Right lobe of liver (tissue), 6 donors: ENCODE measurements at places on chromosomes 13 and 19.

GRCh38 chr19:39599116-39599515 lies 3.2 kb upstream of the LGALS13 start:
- no peak for DNase-seq

DNA sequence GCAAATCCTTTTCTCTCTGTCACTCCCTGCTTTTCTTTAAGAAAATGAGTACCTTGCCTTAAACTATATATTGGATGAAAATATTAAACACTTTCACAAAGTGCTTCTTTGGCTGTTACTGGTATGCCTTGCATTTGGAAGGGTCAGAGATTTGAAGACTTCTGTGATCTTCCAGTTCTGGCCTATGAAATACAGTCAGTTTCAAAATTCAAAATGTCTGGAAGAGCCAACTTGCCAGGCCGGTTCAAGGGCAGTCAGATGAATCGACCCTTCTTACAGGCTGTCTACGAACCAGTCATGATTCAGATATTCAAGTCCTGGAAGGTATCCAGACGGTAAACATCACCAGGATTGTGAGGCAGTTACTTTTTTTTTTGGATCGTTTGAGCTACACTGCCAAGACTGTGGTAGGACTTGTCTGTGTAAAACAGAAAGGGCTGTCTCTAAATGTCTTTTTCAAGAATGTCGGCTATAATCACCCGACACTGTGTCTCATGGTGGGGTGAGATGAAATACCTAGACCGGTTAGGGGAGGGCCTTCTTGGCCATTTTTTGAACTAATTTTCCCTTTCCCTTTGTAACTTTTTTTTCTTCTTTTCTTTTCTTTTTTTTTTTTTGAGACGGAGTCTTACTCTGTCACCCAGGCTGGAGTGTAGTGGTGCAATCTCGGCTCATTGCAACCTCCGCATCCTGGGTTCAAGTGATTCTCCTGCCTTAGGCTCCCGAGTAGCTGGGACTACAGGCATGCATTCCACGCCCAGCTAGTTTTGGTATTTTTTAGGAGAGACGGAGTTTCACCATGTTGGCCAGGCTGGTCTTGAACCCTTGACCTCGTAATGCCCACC lies 11.2 kb downstream of the ACTN4 start:
- no peak for DNase-seq

DNA sequence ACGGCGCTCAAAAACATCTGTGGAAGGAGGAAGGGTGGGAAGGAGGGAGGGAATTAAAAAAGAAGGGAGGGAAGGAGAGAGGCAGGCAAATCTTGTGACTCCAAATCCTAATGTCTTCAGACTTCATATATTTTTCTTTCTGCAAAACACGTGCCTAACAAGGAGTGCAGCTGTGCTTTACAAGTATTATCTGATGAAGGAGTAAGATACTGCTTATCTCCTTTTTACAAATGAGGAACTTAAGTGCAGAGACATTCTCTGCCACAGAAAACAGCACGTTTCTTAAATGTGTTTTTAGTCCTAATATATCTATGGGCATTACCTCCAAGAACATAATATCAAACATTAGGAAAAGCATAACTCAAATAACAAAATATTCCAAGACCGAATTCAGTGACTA lies 6.5 kb downstream of the FLT3 start:
- no peak for DNase-seq

- no peak for DNase-seq
Measured at GRCh38 chr19:2820112-2820702, 539 bp downstream of the ZNF554 start.

- DNase-seq: no peak
Measured at GRCh38 chr13:41919031-41919740, 41.7 kb downstream of the VWA8 start.

DNA sequence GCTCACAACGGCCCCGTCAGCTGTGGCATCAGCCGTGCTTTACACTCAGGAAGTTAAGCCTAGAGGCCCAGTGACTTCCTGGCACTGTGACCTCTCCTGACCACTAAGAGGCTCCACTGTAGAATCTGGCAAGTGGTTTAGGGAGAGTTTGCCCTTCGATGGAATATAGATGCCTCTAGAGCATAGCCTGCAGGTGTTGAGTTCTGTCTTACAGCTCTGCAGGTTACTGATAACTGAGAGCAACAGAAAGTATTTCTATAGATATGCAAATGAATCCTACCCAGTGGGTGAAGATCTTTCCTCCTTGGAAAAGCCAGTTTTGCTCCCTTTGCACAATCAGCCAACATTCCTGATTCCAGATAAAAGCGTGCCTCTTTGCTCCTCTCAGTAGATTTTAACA lies 35.8 kb downstream of the ATP12A start:
- DNase-seq: no peak

DNA sequence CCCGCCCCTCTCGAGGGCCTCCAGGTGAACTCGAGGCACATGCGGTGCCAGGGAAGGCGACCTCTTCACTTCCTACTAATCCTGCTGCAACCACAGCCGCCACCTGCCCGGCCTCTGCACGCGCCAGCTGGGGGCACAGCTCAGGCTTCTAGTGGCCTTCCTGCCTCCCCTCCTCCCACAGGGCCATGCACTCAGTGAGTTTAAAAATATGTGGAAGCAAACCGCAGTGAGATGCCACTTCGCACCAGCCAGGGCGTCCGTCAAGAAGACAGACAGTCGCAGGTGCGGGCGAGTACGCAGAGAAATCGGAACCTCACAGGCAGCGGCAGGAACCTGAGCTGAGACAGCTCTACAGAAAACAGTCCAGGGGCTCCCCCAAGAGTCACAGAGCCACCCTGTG lies 10.4 kb downstream of the LMNB2 start:
- DNase-seq: no peak

- DNase-seq: no peak
Measured at GRCh38 chr13:75850916-75851315, 214.8 kb downstream of the LMO7 start.

GRCh38 chr13:72853000-72853399 lies 71.1 kb downstream of the PIBF1 start:
- DNase-seq: no peak

DNA sequence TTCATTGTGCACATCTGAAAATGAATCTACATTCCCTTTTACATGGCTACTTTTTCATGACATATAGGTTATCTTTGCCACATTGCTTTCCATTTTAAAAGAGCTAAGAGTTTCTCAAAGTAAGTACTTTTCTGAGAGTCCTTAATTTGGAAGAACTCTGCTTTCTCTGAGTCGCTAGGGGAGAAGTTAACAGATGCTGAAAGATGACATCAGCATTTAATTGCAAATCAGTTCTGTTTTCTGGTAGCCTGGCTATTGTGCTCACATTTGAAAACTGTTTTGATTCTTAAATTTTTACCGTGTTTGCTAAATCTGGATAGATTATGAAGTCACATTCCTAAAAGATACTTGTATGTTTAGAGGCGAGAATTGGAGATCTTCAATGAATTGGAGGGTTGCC lies 107.7 kb upstream of the C1QTNF9B start:
- no peak for DNase-seq

GRCh38 chr13:33347861-33348260 lies 62.3 kb upstream of the STARD13 start:
- DNase-seq: no peak

DNA sequence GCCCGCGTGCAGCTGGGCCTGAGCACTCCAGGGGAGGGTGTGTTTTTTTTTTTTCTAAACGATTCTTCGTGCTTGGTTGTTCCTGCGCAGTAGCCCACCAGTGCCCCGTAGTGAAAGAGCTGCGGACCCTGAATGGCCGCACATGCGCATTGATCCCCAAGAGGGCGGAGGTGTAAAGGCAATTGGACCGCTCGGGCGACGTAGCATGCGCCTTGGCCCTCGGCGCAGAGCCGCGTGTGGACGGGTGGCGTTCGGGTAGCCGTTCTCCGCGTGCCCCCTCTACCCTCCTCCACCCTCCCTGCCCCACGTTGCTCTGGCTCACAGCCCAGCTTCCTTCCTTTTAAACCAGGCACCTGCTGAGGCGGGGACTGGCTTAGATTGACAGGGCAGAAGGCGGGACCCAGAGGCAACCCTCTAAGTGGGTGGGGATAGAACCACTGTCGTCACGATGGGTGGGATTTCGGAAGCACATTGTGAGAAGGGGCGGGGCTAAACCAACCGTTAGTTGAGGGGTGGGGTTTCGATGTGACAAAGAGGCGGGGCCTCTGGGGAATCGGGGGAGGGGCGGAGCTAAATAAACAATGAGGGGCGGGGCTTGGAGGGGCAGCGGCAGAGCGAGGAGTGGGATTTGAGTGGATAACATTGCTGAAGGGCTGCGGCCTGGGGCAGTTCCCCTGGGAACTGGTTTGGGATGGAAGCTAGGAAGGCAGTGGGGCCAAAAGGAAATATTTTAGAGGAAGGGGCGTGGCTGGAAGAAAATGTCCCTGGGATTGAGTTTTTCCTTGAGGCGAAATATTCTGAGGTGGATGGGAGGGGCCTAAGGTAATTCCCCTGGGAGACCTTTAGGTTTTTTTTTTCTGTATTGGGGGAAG lies 543 bp upstream of the NUP62 start:
- peak; percentile 97 for DNase-seq

- no peak for DNase-seq
Measured at GRCh38 chr13:79187917-79188690, 218.0 kb downstream of the RBM26 start.

GRCh38 chr19:9183000-9183399 lies 4.2 kb downstream of the OR7D2 start:
- no peak for DNase-seq

- DNase-seq: no peak
Measured at GRCh38 chr19:10114651-10115391, 3.3 kb downstream of the P2RY11 start.

- no peak for DNase-seq
Measured at GRCh38 chr13:36190771-36191170, 23.6 kb downstream of the SOHLH2 start.

- no peak for DNase-seq
Measured at GRCh38 chr13:25042151-25042865, 53.6 kb upstream of the PABPC3 start.

DNA sequence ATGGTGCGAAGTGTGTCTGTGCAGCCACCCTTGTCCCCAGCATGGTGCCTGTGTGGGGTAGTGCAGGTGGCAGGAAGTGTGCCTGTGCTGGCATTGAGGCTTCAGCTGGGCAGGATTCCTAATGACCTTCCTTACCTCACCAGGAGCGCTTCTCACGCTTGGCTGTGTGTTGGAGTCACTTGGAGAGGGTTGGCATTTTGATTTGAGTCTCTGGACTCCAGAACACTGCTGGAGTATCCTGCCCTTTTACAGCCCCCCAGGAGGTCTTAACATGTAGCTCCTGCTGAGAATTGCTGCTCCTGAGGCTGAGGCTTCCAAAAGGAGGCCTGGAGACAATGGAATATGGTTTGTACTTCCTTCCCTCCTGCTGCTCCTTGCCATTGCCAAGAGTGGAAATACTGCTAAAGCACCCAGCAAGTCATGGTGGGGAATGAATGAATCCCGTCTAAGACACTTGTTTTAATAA lies 87.1 kb downstream of the ARHGEF7 start:
- DNase-seq: peak; percentile 58

DNA sequence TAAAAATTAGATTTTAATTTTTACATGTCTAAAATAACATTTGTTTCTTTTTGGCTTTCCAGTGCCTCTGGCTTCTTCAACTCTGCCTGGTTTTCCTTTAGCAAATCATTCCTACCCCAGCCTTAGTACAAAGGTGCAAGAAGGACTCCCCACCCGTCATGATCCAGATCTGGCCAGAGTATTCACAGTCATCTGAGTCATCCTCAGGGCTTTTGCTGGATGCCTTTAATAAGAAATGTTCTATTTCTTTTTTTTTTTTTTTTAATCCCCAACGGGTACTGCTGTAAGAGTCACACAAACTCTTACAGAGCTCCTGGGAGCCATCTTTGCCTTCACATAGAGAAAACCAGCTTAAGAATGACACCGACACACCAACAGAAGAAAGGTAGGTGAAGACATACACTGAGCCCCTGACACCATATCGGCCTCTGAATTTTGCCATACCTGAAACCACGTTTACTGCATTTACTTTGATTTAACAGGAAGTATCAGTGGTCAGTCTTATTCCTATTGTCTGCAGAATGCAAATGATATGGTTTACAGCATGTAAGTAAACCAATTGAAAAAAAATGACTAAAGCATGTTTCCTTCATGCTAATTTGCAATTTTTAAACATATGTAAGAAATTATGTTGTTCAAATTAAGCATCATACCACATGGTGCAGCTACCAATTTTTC lies 184.4 kb downstream of the NALCN start:
- DNase-seq: no peak

- no peak for DNase-seq
Measured at GRCh38 chr13:26095846-26096610, 44.2 kb upstream of the SHISA2 start.

DNA sequence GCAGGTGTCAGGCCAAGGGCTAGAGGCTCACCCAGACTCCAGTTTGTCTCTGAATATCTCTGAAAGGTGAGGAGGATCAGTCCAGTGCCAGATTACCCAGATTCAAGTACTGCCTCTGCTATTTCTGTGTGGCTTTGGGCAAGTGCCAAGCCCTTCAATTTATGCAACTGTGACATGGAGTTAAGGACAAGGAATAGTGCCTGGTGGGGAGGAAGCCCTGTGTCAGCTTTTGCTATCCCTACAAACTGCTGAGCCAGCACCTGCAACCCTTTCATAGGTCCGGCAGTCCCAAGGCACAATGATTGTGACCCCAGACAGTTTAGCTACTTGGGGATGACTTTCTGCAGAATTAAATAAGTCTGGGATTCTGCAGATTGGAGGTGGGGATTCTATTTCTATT lies 123.0 kb downstream of the KL start:
- peak; percentile 27 for DNase-seq

- no peak for DNase-seq
Measured at GRCh38 chr19:5138606-5139582, 170.0 kb downstream of the KDM4B start.

DNA sequence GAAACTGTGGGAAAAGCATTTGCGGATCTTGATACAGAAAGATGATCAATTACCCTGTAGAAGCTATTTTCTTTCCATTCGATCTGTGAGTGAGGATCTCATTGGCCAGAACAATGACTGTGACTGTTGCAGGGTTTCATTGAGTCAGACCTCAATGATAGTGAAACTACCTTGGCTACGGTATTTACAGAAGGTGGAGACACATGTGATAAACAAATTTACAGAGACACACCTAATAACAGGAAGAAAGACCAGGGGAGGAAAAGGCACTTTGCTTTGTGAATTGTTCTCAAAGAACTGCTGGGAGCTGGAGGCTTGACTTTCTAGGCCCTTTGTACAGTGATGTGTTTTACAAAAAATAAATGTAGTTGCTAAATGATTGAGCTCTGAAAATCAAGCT lies 19.9 kb upstream of the ARGLU1 start:
- DNase-seq: no peak
